Substantia nigra (tissue), 51 donors: ENCODE measurements at places on chromosomes 5 and 9.

GRCh38 chr9:108150736-108151586 is 661.4 kb upstream of the KLF4 start:
- no peak for DNase-seq

DNA sequence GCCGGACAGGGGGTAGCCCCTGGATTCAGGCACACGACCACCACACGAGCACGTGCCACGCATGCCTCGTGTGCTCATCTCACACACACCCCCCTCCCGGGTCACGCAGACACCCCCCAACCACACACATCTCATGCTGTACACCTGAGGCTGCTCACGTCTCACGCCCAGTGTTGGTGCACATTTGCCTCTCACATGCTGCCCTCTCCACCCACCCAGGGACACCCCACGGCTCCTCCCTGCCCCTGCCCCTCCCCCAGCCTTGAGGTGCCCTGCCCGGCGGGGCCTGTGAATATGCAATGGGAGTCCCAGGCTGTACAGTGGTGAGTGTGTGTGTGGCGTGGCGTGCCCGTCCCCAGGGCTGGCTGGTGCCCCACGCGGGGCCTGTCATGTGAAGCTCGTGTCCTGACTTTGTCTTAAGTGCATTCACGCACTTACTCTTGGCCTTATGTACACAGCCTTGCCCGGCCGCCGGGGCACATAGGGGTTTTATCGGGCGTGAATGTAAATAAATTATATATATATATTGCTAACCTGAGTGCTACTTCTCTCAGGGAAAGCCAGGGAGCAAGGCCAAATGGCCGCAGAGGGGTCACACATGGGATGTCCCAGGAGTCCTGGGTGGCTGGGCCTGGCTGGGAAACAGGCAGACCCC is 18.7 kb downstream of the HK3 start:
- DNase-seq, result no peak

- DNase-seq, result no peak
Observed at GRCh38 chr5:79183617-79184016, 52.3 kb upstream of the JMY start.

DNA sequence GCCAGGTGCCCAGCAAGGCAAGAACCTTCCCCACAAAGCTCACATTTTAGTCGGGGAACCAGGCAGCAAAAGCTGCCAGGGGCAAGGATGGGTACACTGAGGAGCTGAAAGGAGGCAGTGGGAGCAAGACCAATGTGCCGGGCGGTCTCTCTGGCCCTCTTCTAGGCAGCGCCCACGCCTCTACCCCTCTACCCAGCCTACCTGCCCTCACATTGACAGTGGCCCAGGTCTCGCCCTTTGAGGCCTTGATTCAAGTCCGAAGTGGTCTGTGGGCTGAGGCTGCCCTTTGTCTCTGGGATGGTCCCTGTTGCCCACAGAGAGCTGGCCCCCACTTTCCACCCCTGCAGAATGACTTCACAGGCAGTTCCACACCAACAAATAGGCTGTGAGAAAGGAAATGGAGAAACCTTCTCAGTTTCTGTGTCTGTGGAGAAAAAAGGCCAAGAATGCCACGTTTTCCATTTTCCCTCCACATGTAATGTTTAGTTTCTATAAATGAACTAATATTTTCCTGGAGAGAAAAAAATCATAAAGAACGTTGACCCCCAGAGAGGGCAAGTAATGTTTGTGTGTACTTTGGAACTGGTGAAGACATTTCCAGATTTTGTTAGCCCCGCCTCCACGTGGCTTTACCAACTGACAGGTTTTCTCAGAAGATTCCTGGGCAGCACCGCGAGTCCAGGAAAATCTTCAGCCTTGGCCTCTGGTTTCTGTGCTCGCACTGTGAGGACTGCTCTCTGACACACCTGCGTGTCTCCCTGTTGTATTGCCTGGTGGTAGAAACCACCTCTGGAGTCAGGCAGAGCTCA is 57.4 kb upstream of the ANGPTL2 start:
- DNase-seq, result no peak

DNA sequence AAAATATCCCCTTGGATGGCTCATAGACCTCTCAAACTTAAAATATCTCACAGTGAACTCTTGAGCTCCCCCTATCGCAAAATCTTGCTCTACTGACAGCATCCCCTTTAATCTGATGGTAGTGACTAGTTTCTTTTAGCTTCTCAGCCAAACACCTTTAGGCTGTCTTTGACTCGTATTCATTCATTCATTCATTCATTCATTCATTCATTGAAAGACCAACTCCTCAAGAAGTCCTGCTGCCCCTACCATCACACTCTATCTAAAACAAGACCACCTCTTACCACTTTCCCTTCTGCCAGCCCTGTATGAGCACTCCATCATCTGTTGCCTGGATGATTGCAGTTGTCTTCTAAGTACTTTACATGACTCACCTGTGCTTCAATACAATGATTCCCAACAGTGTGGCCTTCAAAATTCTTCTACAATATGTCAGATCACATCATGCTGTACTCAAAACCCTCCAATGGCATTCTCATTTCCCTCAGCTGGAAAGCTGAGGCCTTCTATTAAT is 46.8 kb downstream of the ITGA2 start:
- no peak for DNase-seq
